Left kidney (tissue), 8 donors: ENCODE measurements at places on chromosomes 11 and 22.

DNA sequence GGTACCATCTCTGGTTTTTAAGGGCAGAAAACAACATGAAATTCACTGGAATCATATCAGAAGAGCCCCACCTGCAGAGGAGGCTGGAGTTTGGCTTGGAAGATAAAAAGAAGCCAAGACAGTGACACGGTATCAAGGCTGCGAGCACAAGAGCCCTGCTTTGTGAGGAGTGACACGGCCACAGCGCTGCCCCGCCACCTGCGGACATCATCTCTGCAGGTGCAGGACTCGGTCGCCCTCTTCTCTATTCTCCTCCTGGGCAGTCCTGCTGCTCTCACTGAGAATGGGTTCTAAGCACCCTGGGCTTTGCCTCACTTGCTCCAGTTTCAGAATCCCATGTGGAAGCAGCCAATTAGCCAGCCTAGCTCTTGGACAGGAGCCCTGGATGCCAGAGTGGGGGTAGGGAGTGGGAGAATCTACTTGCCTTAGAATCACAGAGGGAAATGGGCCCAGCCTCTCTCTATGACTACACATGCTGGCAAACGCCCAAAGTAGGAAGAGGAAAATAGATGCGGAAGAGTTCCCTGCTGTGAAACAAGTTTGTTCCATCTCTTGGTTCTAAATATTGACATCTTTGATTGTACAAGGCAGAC is 17.1 kb downstream of the APOL4 start:
- no peak for DNase-seq

DNA sequence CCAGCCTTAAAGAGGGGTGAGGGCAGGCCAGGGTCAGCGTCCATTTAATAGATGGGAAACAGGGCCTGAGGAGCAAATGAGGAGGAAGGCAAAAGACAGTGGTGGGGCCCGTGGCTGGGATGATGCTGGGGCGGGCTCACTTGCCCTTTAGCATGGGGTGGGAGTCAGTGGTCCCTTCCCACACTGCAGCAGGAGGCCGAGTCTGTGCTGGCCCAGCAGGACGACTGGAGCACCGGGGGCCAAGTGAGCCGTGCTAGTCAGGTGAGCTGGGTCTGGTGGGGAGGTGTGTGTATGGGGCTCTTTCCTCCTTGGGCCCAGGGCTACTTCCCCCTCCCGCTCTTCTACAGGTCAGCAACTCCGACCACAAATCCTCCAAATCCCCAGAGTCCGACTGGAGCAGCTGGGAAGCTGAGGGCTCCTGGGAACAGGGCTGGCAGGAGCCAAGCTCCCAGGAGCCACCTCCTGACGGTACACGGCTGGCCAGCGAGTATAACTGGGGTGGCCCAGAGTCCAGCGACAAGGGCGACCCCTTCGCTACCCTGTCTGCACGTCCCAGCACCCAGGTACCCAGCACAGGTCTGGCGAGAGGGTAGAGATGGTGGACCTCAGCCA is 12.8 kb downstream of the SCYL1 start:
- DNase-seq, result no peak

GRCh38 chr11:110376711-110377324 is 52.9 kb upstream of the FDX1 start:
- peak; percentile 84 for DNase-seq

DNA sequence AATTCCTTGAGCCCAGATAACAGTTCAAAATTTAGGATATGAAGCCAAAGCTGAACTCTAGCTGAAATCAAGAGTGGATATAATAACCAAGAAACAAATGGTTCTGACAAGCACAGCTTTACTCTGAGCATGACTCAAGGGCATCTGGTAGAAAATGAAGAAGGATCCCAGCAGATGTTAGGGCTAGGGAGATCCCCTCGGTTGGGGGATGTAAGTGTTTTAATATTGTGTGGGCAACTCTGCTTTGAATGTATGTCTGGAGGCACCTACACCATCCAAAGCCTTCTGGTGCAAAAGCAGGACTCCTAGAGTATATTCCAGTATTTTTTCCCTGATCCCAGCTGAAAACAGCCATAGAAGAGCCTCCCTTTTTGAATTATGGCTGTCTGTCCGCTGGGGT is 61.7 kb downstream of the FLI1 start:
- DNase-seq, result no peak

DNA sequence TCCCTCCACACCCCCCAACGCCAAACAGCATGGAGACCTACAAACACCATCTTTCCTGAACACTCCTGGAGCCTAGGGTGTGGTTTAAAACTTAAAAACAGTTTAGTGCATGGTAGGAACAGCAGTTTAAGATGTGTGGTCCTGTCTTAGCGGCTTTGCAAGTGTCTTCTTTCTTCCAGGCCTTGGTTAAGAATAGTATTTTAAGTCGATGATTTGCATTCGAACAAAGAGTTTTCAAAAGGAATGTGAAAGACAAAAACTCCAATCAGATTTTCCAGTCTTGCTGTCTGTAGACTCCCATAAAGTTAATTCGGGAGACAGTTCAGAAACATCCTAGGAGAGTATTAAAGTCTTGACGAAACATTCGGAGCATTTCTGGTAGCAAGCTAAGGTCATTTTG is 3.7 kb downstream of the FGF4 start:
- no peak for DNase-seq

DNA sequence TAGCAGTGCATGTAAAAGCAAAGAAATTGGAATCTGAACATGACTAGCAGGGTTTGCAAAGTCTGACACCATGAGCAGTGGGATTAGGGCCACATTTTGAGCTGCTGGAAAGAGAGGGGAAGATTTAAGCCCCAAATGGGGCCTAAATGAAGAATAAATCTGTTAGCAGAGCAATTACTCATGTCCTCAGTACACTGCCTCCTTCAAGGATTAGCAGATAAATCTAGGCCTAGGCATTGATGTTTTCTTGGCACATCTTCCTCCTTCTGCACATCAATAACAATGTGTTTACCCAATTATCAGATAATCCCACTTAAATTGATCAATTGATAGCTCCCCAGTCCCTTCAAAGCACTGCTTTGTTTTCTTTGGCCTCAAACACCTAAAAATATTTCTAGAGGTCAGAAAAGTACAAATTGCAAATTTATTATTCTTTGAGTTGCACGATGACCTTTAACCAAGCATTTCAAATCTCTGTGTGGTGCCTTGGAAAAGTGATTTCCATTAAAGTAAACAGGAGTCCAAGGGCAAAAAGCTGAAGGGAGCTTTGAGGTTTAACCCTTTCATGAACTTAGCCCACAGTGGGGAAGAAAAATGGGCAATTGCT is 514.7 kb upstream of the CHORDC1 start:
- DNase-seq, result peak; percentile 65

DNA sequence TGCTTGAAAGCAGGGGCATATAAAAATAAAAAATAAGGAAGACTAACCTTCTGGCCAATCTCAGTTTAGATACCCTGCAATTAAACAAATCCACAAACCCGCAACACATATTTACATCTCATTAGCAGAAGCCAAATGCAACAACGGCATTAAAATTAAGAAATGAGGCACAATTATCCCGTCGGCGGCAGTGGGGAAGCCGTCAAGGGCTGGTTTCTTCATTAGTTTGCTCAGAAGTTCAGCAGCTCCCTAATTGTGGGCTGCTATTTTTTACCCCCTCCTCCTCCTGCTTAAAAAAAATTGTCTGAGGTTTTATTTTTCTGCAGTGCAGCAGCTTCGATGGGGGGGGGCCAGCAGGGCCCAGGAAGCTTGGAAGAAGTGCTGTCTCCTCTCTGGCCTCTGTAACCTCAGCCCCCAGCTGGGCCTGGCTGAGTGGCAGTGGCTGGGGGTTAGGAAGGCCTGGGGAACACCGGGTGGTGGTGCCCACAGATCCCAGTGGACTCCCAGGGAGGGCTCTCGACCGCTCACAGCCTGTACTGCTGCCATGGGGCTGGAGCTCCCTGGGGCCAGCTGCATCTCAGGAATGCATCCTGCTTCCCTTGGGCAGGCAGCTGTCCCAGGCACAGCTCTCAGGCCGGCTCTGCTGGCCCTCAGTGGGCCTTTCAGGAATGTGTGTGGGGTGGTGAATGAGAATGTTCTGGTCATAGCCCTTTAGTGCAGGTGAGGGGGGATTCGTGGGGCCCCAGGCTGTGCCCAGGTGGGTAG is 148.7 kb upstream of the B3GAT1 start:
- DNase-seq, result no peak

- DNase-seq, result no peak
These were observed 27.0 kb upstream of the LRRC4C start for GRCh38 chr11:41486424-41486823.

DNA sequence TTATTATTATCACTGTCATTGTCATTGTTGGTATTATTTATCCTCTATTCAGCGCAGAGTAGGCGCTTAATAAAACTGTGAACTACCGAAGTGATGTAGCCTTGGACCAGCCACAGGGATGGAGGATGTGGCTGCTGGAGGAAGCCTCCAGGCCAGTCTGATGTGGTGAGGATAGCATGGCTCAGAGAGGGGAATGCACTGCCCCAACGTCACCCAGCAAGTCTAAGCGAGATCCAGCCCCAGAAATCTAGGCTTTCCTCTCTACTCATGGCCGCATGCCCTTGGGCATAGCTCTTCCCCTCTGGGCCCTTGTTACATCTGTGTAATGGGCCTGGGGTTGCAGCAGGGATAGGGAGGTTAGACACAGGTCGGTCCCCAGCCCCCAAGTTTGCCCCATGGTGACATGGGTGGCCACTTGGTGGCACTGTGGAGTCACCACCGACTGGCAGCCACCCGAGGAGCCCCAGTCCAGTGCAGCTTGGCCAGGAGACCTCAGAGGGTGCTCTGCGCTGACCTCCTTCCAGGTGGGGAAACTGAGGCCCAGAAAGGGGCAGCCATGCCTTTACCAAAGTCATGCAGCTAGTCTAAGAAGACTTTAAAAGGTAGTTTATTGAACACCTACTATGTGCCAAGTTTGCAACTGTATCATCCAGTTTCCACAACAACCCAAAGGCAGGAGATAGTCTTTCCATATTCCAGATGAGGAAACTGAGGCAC is 395.7 kb downstream of the MN1 start:
- DNase-seq, result no peak

DNA sequence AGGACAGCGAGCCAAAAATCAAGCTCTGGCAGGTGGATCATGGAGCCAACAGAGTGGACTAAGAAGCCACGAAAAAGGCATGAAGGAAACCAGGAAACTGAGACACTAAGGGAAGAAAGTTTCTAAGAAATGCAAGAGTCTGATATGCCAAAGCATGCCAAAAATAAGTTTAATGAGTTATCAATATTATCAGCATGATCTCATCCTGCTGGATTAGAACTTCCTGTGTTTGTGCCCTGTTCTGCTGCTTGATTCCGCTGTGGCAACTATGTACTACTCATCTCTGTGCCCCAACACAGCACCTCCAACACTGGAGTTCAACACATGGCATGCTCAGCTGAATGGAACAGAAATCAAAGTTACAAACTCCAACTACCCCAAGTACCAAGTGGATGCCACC is 10.8 kb downstream of the SNX19 start:
- no peak for DNase-seq

GRCh38 chr11:124887667-124888013 is 10.0 kb downstream of the ROBO4 start:
- no peak for DNase-seq

- no peak for DNase-seq
These were observed 92.9 kb downstream of the NELL1 start for GRCh38 chr11:20762116-20762844.
